ENCODE measurements at places on chromosomes 5 and 9. TPM values are rescaled to one million over a fixed set of nuclear protein-coding genes. Genes with fewer than 3 reads are reported as not detected.

The NIM1K gene
- total RNA-seq = 0.83 TPM

The PAEP gene
- not detected for total RNA-seq

The RAPGEF6 gene
- 18.9 TPM for total RNA-seq

The ALDH1A1 gene
- 185 TPM for total RNA-seq

The IL17B gene
- total RNA-seq = 15.2 TPM

The SLC24A2 gene
- 0.05 TPM for total RNA-seq

The FGF10 gene
- 12.2 TPM for total RNA-seq

The MTX3 gene
- total RNA-seq = 16.0 TPM

The BARHL1 gene
- not detected for total RNA-seq

The BTNL8 gene
- not detected for total RNA-seq

The C5orf58 gene
- not detected for total RNA-seq

The PCDHB4 gene
- 5.2 TPM for total RNA-seq

DNA sequence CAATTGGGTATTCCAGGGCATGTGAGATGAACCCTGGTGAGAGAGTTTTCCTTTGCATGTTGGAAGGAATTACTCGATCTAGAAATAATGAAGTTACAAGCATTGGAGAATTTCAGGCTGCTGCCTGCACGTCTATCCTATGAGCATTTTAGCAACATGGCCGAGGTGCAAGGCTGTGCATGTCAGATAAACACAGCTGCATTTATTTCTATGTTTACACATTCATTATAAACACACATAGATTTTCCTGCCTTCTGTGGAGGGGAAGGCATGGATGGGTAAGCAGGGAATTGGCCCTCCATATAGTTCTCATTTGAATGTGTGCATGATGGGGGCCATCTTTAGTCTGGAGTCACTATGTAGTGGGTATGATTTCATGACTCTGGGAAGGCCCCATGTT is 42.3 kb downstream of the AOPEP start:
- DNase-seq = no peak

- DNase-seq = no peak
Observed at GRCh38 chr9:135743546-135744332, 41.8 kb downstream of the KCNT1 start.

DNA sequence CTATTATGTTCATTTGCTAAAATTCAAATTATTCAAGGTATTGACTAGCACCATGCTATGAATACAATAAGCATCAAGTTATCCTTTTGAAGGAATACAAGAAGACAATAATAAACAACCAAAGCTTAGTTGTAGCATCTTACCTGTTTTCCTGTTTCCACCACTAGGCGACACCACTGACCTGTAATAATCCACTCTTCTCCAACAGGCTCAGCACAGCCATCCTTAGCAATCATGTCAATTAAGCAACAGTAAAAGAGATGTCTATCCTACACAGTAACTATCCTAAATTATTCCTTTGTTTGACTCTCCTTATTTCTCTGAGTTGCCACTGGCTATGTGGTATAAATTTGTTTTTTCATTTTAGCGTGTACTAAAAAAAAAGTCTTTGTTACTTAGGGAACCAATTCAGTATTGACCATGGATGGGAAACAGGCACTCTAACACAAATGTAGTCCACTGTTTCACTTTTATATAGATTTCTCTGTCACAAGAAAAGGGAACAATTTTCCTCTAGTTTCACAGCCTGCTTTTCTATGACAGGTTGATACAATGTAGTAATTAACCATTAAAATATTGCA is 46.2 kb downstream of the PCA3 start:
- DNase-seq = no peak

- DNase-seq = no peak
Observed at GRCh38 chr9:116165912-116166311, 12.3 kb downstream of the PAPPA start.

- no peak for DNase-seq
Observed at GRCh38 chr5:141663506-141663905, 12.3 kb upstream of the FCHSD1 start.

GRCh38 chr9:109331353-109331752 is 10.5 kb upstream of the EPB41L4B start:
- DNase-seq = no peak

GRCh38 chr5:134098690-134099089 is 15.8 kb upstream of the TCF7 start:
- no peak for DNase-seq

DNA sequence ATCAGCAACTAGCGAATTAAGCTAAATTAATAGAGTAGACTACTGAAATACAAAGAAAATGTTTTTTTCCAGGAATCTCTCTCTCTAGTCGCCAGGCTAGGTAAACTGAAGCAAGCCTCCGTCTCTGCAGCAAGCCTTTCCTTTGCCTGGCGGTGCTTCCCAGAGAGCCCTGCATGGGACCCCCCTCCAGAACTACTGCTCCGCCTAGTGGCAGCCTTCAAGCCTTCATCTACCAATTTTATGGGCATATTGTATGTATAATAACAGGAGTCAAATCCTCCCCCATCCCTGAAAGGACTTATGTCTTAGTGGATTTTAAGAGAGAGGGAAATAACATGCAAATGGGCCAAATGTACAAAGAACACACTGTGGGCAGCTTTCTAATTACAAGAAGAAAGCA is 241.9 kb downstream of the SAXO1 start:
- DNase-seq = no peak

- DNase-seq = no peak
Observed at GRCh38 chr9:107688728-107689127, 199.2 kb upstream of the KLF4 start.

DNA sequence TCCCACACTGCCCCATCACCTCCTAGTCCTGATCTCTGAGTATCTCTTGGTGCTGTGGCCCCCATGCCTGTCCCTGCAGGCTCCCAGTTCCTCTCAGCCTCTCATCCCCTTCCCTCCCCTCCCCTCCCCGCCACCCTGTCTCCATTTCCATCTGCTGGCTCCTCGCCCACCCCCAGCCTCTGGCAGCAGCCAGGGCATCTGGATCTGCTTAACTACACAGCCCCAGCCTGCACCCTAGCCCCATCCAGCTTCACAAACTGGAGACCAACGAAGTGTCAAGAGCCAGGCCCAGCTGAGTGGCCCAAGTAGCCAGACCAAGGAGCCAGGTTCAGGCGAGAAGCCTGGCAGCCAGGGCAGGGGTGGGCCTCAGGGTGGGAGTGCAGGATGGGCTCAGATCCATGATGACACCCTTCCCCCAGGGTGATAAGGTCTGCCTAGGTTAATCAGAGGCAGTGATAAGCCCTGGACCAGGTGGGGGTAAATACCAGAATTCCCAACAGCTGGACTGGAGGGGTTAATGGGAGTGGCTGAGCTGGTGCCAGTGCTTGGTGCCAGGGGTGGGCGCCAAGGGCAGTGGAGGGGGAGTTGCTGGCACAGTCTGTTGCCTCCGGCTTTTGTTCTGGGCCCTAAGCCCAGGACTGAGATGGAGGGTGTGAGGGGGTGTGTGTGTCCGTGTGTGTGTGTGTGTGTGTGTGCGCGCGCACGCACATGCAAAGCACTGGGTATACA is 2.5 kb downstream of the IL11RA start:
- peak; percentile 85 for DNase-seq

DNA sequence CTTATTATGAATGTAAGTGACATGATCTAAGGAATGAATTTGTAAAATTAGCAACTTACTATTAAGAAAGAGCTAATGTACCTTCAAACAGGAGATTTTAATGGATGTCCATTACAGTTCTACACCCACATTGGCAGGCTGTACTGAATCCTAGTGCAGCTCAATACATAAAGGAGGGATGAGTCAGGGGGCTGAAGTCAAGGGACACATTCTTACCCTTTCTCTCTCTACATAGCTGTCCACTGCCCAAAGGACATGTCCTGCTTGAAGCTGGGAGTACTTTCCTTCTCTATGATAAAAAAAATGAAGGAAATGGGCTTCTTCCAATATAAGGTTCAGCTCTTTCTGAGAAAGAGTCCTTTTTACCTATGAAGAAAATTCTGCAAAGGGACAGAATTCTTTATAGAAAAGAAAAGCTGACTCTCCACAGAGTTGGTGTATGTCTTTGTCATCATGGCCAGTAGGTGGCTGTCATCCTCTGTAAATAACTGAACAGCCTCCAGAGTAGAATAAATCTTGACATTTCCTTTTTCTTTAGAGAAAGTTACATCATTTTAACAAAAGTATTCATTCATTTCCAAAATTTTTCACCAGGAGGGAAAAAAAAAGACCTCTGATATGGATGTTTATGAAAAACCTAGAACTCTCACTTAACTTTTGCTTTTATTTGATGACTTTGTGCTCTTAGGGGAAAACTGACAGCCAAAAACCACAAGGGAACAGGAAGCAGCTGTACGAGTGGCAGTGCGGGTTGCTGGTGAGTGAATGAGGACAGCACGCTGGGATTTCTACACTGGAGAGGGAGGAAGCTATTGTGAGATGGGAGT is 13.1 kb upstream of the IFNA14 start:
- DNase-seq = no peak

DNA sequence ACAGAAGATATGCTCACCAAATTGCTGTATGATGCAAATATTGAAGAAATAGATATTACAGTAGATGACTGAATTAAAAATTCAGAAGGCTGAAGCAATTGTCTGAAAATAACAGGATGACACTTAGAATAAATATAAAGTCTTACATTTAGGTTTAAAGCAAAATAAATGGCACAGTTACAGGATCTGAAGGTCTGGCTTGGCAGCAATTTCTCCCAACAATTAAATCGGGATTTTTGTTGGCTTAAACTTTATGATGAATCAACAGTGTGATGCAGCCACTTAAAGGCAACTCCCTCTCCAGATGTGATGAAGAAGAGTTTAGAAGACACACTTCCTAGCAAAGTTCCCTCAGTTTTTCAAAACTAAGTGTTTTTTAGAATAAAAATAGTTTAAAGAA is 80.5 kb downstream of the NREP start:
- no peak for DNase-seq

DNA sequence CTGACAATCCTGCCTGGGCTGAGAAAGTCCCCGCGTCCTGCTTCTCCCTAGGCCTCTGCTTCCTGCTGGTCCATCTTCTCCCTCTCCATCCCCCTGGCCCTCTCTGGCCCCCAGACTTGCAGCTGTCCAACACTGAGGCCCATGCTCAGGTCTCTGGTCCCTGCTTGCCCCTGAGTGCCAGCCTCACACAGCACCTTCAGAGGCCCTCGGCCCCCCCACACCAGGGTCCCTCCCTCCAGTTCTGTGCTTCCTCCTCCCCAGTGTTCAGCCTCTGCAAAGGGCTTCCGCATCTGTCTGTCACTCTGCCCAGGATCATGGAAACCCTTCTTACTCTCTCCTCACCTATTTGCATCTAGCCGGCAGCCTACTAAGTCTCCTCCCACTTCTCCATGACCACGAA is 62.4 kb upstream of the CTSL start:
- DNase-seq = peak; percentile 56

DNA sequence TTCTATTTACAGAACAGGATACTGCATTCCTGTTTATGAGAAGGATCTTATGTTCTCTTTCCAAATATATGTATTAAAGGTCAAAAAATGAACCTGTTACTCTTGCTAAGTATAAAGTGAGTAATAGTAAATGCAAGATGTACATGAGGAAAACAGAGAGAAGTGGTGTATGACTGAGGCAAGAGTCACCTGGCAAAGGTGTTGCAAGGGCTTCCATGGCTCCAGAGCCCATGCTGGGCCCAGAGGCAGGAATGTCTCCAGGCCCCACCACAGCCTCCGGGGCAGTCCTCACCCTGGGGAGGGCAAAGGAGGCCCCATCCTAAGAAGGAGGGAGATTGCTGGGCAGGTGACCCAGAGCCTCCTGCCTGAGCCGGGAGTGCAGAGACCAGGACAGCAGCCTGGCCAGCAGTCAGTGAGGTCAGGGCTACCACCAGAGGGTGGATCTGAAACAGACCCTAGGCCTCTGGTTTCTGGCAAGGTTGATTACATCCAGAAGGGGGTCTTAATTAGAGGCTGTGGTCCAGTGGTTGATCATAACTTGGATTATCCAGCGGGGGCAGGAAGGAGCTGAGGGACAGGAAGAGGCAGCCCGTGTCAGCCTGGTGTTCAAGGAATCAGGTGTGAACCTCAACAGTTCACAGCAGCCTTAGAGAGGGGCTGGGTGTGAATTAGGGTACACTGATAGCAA is 57.3 kb upstream of the CPLX2 start:
- no peak for DNase-seq

DNA sequence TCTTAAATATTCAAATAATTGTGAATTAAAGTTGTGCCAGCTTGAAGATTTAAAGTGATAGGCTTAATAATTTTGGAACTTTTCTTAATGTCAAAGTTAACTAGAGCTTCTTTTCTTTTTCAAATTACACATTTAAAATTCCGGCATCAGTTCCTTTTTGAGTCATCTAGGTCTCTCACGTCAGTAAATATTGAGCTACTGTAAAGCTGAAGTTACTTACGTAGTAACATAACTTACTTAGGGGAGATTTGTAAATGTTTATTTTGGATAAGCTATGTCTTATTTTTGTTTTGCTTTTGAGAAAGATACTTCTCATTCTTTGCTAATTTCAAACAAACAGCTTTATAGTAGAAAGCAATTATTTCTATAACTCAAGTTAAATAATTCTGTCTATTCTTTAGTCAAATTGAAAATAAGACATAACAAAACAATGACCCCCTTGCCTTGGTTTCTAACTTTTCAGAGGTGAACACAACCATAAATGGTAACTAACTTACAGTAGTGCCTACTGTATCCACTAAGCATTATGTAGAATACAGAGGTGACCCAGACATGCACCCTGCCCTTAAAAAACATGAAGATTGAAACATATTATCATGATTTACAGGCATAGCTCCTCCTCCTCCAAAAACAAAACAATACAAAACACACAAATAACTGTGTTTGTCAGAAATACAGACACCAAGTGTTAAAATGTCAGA is 29.8 kb downstream of the CD274 start:
- no peak for DNase-seq

DNA sequence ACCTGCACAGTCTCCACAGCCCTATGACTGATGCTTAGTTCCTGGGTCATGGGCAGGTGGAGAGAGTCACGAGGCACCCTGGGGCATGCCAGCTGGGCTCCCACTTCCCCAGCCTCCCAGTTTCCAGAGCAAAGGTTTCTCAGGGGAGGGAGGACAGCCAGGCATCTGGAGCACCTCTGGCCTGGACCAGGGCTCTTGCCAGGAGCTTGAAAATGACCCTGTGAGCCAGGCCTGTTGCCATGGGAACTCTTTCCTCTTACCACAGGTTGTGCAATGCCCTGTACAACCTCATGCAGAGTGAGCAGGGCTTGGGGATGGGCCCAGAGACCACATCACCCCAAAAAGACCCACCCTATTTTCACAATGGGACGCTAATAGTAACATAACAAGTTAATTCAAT is 113.1 kb downstream of the PSD2 start:
- no peak for DNase-seq

- DNase-seq = no peak
Observed at GRCh38 chr5:137148655-137149054, 350.5 kb downstream of the SPOCK1 start.

- no peak for DNase-seq
Observed at GRCh38 chr5:42494414-42494813, 71.2 kb downstream of the GHR start.

Data from posterior vena cava (tissue), 2 donors.